Activated T-helper 2 cell treated with anti-CD3 and anti-CD28 coated beads, Interferon-gamma antibody, Interleukin-2, Interleukin-4, amounts not matched to agents 10 μg/mL and 5 μg/mL and 100 μg/mL, durations not matched to agents 14 hours and 24 hours and 36 hours (primary cell): ENCODE measurements at places on chromosomes 11 and 22.

DNA sequence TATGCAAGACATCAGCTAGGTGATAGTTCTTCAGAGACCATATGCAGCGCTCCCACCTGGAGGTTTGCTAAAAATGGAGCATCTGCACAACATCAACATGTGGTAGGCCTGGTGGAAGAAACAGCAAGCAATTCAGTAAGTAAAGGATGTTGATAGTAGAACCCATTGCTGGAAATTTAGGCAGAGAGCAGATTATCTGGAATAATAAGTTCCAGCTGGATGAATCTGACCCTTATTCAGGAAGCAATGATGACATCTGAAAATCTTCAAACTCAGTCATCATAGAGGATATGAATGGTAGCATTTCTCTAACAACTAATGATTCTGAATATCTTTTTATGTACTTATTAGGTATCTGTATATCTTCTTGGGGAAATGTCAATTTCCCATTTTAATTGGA, 225.2 kb upstream of the ANO3 start:
- DNase-seq: no peak

DNA sequence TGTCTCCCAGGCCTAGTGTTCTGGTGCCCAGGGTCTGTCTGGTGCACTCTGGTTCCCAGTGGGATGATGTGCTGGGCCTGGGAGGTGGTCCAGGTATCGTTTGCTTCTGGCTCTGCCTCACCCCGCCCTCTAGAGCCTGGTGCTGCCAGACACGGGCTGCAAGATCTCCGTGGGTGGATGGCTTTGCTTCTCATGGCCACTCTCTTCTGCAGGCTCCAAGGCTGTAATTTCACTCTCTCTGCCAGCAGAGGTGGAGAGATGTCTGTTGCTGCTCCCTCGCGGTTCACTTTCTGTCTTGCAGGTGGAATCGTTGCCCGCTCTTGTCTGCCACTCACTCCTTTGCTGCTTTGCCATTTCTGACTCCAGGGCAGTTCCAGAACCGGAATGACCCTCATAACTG, 13.4 kb downstream of the NADSYN1 start:
- DNase-seq: no peak

- no peak for DNase-seq
Observed at GRCh38 chr11:58186938-58187337, 1.9 kb upstream of the OR9Q2 start.

- DNase-seq: no peak
Observed at GRCh38 chr11:35139722-35140282, 831 bp downstream of the CD44 start.

DNA sequence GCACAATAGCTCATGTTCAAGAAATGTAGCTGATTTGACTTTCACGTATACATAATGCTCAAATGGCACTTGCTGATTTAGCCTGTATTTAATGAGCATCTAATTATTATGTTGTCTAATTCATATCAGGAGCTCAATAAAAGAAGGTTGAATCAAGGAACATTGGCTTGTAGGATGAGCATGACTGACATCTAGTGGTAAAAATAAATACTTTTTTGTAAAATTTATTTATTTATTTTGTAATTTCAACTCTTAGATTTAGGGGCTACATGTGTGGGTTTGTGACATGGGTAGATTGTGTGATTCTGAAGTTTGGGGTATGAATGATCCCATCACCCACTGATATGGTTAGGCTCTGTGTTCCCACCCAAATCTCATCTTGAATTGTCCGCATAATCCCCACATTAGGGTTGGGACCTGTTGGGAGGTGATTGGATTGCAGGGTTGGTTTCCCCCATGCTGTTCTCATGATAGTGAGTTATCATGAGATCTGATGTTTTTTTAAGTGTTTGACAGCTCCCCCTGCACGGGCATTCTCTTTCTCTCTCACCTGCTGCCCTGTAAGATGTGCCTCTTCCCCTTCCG, 1.7 kb upstream of the OR52E5 start:
- no peak for DNase-seq

- no peak for DNase-seq
Observed at GRCh38 chr11:103862094-103862801, 174.2 kb upstream of the DDI1 start.

DNA sequence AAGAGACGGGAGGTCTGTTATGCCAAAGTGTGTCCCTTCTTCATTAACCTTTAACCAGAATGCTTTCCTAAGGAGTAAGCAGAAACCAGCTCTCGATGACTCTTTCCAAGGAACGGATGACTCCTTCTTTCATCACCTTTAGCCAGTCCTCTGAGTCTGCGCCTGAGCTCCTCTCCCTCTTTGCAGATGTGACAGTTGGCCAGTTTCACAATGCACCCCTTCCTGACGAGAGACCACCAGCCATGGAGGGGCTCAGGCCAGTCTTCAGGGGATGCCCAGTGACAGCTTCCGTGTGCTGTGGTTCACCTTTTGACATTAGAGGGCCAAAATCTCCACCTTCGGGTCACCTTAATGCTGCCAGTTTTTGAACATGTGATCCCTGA, 826.1 kb downstream of the TBC1D22A start:
- DNase-seq: no peak

GRCh38 chr11:235997-236773, at the start of gene SIRT3:
Gene SIRT3 (minus strand): TSS chr11:236342. CDS start chr11:236328, 14 bp downstream.
- peak; percentile 80 for DNase-seq

- no peak for DNase-seq
Observed at GRCh38 chr11:27339941-27340340, 23.1 kb downstream of the CCDC34 start.
